SK-N-DZ (cell line): ENCODE measurements at places on chromosomes 5 and 9.
A peak's percentile ranks its signal among the peaks of the same experiment; 100 is the strongest.

- DNase-seq: no peak
Measured at GRCh38 chr5:59152701-59153245, 569.9 kb downstream of the RAB3C start.

GRCh38 chr5:175749591-175749990 lies 91.7 kb downstream of the HRH2 start:
- DNase-seq: no peak

DNA sequence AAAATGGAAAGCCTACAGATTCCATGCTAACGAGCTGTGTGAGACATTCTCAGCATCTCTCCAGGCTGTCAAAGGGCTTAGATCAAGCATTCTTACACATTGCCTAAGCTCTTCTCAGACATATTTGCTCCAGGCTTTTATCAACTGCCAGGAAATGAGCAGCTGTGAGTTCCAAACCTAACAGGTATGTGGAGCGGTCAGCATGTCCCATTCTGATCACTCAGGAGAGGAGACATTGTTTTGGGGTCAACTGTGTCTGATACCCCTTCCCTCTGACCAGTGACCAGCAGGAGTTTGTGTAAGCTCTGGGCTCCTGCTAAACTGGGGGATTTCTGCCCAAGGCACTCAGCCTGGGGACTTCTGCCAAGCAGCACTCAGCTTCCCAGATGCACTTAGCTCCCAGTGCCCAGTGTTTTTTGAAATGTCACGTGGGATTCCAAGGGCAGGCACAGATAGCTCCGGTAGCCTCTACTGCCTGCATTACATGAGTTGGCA lies 229.1 kb downstream of the SEC61B start:
- no peak for DNase-seq

GRCh38 chr5:83877911-83878706 lies 157.5 kb upstream of the HAPLN1 start:
- DNase-seq: no peak

DNA sequence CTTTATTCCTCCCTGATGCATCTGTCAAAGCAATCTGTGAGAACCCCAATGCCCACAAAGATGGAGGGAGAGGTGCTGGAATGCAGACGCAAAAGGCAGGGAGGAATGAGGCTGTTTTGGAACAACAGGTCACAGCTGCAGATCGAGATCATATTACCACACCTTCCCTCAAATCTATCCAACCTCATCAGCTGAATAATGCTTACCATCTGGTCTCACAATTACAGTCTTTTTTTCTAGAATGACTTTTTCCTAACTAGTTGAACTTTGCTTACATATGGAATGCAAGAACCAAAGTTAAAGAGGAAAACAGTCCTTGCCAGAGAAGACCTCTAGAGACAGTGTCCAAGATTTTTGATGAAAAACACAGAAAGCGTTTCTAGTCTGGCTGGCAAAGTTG lies 158.1 kb downstream of the LPAR1 start:
- DNase-seq: peak; percentile 9

GRCh38 chr9:134267881-134268724 lies 58.2 kb upstream of the RXRA start:
- no peak for DNase-seq

GRCh38 chr5:181043285-181044092 lies 3.4 kb downstream of the BTNL9 start:
- no peak for DNase-seq

- no peak for DNase-seq
Measured at GRCh38 chr9:16246785-16247184, 623.7 kb downstream of the BNC2 start.

GRCh38 chr9:136174779-136175615 lies 29.9 kb downstream of the LHX3 start:
- DNase-seq: no peak

DNA sequence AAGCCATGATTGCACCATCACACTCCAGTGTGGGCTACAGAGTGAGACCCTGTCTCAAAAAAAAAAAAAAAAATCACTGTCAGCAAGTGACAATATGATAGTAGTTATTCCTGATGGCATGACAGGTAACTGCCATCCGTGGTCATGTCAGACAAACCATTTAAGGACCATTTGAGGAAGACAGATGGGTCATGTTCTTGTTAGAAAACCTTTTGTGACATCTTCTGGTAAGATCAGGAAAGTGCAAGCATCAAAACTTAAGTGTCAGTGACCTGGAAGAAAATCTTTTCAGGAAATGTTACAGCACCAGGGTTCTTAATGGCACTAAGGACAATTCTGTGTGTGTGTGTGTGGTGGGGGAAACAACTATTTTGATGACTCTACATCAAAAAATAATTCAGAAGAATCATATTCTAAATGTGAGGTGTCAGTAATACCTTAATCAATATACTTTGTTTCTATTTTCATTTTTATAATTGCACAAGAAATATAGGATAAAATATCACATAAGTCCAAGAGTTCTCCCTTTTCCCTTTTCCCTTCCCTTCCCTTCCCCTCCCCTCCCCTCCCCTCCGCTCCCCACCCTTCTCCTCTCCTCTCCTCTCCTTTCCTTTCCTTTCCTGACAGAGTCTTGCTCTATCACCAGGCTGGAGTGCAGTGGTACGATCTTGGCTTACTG lies 17.8 kb downstream of the SLC38A9 start:
- DNase-seq: peak; percentile 37

DNA sequence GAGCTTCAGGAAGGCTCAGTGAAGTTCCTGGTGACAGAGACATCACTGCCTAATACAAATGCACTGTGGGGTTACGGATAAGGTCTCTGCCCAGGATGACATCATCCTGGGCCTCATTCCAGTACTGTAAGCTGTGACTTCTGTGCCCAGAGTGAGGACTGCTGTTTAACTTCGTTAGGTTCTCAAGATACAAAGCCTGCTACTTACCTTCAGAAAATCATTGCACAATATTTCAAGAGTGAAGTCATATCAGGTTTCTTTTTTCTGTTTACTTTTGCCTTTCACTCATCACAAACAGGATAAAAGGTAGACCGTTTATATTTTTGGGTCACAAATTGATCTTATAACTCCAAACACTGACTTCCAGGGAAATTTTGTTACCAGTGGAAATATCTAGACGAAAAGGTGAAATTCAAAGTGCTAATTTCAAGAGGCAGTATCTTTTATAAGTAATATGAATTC lies 241.2 kb downstream of the PIK3R1 start:
- DNase-seq: no peak

DNA sequence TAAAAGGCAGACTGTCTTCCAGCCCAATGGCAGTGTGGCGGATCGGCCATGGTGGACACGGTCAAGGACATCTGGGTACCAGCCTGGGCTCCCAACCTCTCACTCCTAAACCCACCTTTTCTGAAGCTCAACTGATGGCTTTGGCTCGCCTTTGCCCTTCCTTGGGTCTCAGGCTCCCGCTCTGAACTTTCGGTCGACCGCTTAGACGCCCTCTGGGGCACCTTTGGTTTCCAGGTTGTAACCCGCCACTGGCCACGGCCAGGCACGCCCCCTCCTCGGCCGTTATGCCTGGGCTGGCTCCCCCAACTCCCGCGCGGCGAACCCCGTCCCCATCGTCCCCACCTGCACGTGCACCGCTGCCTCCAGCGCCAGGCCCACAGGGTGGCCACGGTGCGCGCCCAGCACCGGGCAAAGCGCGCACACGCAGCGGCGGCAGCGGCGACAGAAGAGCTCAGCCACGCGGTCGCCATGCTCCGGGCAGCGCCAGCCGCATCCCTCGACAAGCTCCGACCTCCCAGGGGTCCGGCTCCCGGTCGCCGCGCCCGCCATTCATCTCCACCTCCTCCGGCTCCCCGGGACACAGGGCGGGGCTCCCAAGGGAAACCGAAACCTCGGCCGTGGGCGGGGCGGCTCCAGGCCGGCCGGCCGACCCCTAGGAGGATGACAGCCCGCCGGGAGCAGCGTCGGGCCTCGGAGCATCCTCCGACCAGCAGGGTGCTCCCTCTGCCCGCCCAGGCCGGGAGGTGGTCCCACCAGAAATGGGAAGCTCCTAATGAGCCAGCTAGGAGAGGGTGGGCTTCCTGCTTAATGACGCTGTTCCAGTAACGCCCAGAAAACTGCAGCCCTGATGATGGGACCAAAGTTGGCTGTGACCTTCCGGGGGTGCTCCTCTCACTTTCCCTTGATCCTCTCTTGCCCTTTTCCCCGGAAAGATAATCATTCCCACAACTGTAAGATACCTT lies at the start of gene TRIM14:
TRIM14 (minus strand) TSS at position 583 of the 962 bp plus-strand sequence; CDS start at position 549, 34 bp downstream.
- peak; percentile 84 for DNase-seq

- DNase-seq: no peak
Measured at GRCh38 chr9:127333221-127334064, 63.5 kb upstream of the SLC2A8 start.

DNA sequence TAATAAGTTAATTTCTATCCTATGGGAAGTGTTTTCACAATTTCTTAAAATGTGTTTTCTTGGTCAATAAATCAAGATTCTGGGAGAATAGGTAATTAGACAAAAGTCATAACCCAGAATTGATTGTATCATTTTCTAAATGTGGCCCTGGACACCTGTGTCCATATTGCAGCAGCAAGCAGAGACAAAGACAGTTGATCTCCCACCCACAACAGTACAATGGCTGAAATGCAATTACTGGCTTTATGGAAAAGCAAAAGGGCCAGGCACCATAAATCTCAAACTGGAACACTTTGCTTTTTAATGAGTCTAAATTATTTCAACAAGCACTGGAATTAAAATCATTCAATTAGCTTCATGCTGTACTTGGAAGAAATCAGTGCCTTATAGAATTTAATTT lies 157.2 kb downstream of the ESM1 start:
- no peak for DNase-seq

GRCh38 chr5:5585751-5586341 lies 163.4 kb downstream of the ICE1 start:
- no peak for DNase-seq

DNA sequence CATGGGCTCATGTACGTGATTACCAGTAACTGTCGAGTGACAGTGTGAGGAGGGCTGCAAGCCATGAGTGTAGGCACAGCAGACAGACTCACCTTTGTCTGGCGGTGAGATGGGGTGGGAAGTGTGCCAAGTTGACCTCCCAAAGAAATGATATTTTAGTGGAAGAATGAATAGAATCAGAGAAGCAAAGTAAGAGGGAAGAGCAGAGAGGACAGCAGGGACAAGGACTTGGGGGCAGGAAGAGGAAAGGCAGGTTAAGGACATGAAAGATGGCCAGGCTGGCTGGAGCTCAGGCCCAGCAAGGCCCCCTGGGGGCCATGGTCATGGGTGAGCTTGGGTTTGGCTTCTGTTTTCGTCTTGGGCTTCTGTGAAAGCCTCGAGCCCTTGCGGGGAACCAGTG lies 20.2 kb downstream of the TGFBI start:
- no peak for DNase-seq

GRCh38 chr5:154493274-154493673 lies 15.2 kb upstream of the HAND1 start:
- DNase-seq: no peak

DNA sequence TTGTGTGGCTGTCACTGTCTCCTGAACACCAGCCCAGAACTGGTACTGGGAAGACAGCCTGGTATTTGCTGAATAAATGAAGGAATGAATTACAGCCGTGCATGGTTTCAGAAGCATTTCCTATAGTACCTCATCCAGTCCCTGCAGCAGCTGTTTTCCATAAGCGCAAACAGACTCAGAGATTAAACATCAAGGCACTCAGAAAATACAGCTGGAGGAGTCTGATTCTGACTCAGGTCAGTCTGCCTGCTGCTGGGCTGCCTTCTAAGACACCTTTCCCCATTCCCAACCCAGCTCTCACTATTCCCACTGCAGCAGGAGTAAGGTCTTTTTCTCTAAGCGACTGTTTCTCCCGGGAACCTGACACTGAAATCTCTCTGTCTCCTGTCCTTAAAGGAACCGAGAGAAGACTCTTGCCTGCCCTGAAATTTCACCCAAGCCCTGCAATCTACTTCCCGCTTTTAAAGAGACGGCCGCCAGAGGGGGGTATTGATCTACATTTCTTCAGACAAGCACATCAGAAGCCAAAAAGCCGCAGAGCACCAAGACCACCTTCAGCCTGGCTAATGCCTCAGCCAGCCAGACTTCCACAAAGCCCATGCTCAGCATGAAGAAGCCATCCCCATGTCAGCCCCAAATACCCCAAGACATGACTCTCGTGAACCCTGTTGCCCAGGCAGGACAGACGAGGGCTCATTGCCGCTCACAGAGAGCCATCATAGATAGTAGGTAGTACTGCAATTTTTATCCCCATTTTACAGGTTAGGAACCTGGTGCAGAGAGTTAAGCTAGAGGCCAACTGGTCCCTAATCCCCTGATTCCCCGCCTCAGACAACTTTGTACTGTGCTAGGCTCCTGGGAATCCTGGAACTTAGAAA lies 5.4 kb upstream of the FOXI1 start:
- peak; percentile 83 for DNase-seq

GRCh38 chr5:138772986-138773594 lies 19.9 kb downstream of the CTNNA1 start:
- DNase-seq: no peak

GRCh38 chr5:171596391-171596878 lies 177.0 kb downstream of the FGF18 start:
- DNase-seq: no peak

GRCh38 chr9:97860451-97861147 lies 7.6 kb downstream of the FOXE1 start:
- DNase-seq: no peak

DNA sequence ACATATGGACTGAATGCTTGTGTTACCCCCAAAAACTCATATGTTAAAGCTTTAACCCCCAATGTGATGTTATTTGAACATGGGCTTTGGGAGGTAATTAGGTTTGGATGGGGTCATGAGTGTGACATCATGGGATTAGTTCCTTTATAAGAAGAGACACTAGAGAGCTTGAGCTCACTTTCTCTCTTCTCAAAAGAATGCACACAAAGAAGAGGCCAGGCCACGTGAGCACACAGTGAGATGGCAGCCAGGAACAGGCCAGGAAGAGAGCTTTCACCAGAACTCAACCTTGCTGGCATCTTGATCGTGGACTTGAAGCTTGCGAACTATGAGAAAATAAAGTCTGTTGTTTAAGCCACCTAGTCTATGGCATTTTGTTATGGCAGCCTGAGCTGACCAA lies 360.6 kb downstream of the NR2F1-AS1 start:
- DNase-seq: no peak

GRCh38 chr9:107707428-107707837 lies 217.9 kb upstream of the KLF4 start:
- no peak for DNase-seq

DNA sequence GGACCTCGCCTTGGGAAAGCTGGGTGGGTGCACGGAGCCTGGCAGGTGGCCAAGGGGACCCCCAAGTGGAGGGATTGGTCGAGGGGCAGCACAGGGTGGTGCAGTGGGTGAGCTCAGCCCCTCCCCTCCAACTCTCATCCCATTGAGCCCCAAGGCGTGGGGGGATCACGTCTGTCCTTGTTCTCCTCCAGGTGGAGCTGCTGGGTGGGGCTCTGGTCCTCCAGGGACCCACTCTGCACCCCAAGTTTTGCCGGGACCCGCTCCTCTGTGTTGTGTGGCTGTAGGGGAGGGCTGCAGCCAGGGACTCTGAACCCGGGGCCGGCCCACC lies 3.6 kb upstream of the FUT7 start:
- DNase-seq: no peak

GRCh38 chr5:169374761-169375160 lies 73.8 kb upstream of the SLIT3 start:
- peak; percentile 57 for DNase-seq

DNA sequence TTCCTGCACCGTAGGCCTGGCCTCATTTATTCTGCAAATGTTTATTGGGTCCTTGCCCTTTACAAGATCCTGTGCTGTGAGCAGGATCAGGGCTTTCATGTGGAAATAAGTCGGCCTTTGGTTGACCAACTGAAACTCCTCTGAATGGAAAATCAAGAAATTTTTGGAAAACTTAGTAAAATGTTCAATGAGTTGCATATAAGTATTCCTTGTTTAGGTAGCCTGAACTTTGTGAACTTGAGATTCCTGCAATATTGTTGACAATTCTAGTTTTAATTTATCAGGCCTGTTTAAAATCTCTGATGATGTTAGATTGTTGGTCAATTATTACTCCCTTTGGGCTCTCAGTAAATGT lies 1.1 kb downstream of the MAML1 start:
- no peak for DNase-seq
